Right lobe of liver (tissue), 6 donors: ENCODE measurements at places on chromosomes 16 and 17. TPM values are rescaled to one million over a fixed set of nuclear protein-coding genes. Genes with fewer than 3 reads are reported as not detected.

The KRT33A gene
- total RNA-seq: not detected

The TP53TG3B gene
- not detected for total RNA-seq

DNA sequence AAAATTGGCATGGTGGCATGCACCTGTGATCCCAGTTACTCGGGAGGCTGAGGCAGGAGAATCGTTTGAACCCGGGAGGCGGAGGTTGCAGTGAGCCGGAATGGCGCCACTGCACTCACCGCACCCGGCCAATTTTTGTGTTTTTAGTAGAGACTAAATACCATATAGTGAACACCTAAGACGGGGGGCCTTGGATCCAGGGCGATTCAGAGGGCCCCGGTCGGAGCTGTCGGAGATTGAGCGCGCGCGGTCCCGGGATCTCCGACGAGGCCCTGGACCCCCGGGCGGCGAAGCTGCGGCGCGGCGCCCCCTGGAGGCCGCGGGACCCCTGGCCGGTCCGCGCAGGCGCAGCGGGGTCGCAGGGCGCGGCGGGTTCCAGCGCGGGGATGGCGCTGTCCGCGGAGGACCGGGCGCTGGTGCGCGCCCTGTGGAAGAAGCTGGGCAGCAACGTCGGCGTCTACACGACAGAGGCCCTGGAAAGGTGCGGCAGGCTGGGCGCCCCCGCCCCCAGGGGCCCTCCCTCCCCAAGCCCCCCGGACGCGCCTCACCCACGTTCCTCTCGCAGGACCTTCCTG, at the start of gene HBQ1:
TSS of gene HBQ1 (plus strand) at position 359 of the 575 bp plus-strand sequence. CDS start at position 387, 28 bp downstream.
- no peak within 1 kb of the TSS for H3K4me3 ChIP-seq
- H3K4me1 ChIP-seq: no peaks in the 10 kb centered on the region

DNA sequence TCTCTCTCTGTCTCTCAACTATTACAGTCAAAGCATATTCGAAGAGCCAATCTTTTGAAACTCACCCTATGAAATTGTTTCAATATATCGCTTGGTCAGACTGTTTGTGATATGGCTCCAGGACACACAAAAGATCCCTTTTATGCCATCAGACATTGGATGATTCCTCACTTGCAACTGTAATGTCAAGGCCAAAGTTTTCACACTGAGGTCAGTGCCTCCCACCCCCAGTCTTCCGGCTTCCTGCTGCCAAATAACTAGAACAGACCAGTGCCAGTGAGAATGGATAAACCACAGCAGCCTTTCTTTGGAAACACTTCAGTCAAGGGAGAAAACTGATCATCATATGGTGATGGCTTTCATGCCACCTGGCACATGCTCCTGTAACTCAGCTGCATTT, 321.9 kb upstream of the ZFHX3 start:
- H3K27me3 ChIP-seq: no peaks in the 10 kb centered on the region
- no peaks in the 10 kb centered on the region for H3K4me1 ChIP-seq
- no peak overlapping the region for H3K27ac ChIP-seq
- no peak overlapping the region for H3K4me3 ChIP-seq
- H3K36me3 ChIP-seq: no peaks in the 10 kb centered on the region

The SPNS2 gene
- total RNA-seq: 12.4 TPM

The MT1F gene
- total RNA-seq: 934 TPM

DNA sequence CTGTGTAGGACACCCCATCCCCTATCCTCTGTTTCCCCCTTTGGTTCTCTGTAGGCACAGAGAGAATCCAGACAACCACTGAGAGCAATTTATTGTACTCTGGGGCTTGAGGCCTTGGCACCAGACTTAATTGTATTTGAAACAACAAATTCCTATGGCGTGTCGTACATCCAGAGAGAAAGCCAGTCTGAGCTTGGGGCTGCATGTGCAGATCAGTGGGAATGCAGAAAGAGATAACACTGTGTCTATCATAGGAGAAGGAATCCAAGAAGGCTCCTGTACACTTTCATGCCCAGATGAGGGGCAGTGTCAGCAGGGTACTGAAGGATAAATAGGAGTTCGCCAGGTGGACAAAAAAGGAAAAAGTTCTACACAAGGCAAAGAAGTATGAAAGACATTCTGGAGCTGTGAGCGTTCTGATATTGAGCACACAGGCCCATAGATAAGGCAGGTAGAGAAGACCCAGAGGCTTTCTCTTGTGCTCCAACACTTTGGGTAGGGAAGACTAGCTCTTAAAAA, 22.0 kb upstream of the IL4R start:
- no peaks in the 10 kb centered on the region for H3K27me3 ChIP-seq
- no peak overlapping the region for H3K27ac ChIP-seq
- no peaks in the 10 kb centered on the region for H3K4me1 ChIP-seq
- no peaks in the 10 kb centered on the region for H3K36me3 ChIP-seq
- no peak overlapping the region for H3K4me3 ChIP-seq
- peak; percentile 14 for DNase-seq

GRCh38 chr16:619476-620100, 11.2 kb upstream of the WFIKKN1 start:
- H3K27ac ChIP-seq: no peak overlapping the region
- H3K4me1 ChIP-seq: no peaks in the 10 kb centered on the region
- no peaks in the 10 kb centered on the region for H3K36me3 ChIP-seq
- H3K4me3 ChIP-seq: no peak overlapping the region
- H3K27me3 ChIP-seq: no peaks in the 10 kb centered on the region
- no peak for DNase-seq

DNA sequence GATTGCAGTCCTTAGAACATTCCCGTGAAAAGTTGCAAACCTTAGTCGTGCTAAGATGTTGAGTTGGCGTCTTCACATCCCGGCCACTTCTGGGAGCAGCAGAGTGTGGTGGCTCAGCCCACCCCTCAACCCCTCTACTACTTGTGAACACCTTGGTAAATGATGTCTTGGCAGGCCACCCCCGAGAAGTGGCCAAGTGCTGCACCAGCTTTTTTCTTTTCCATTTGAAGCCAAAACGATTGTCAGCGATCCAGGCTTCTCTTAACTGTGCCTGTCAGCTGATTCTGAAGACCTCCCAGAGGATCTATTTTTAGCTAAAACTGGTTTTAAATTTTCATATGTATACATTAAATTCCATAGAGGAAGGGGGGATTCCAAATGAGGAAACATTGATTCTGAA, 247.5 kb downstream of the CDH13 start:
- no peaks in the 10 kb centered on the region for H3K4me1 ChIP-seq
- H3K27ac ChIP-seq: no peak overlapping the region
- H3K4me3 ChIP-seq: no peak overlapping the region
- no peak for DNase-seq

The RARA gene
- total RNA-seq: 19.7 TPM

The HS3ST3A1 gene
- total RNA-seq: 4.2 TPM

- no peak for DNase-seq
- H3K27me3 ChIP-seq: no peaks in the 10 kb centered on the region
- H3K4me1 ChIP-seq: no peaks in the 10 kb centered on the region
- H3K36me3 ChIP-seq: no peaks in the 10 kb centered on the region
- peak overlapping the region; percentile 52 for H3K27ac ChIP-seq
These were observed 37.6 kb downstream of the RNF112 start for GRCh38 chr17:19448341-19449268.

- H3K4me1 ChIP-seq: peaks cover 20% of the 10 kb centered on the region
- H3K27ac ChIP-seq: peak overlapping the region; percentile 80
- peak overlapping the region; percentile 79 for H3K4me3 ChIP-seq
- DNase-seq: peak; percentile 90
- H3K27me3 ChIP-seq: no peaks in the 10 kb centered on the region
These were observed 581 bp downstream of the PRKCA start for GRCh38 chr17:66302761-66303626.

- peak overlapping the region; percentile 91 for H3K27ac ChIP-seq
- peak; percentile 87 for DNase-seq
- no peaks in the 10 kb centered on the region for H3K27me3 ChIP-seq
- H3K4me1 ChIP-seq: no peaks in the 10 kb centered on the region
These were observed 30.7 kb upstream of the MED9 start for GRCh38 chr17:17445925-17446665.

GRCh38 chr17:30449480-30449879, 27.7 kb upstream of the GOSR1 start:
- H3K36me3 ChIP-seq: peaks cover 10% of the 10 kb centered on the region
- no peak overlapping the region for H3K27ac ChIP-seq
- H3K4me3 ChIP-seq: no peak overlapping the region
- no peak for DNase-seq

The CA4 gene
- 0.37 TPM for total RNA-seq

The ABCA10 gene
- 1.7 TPM for total RNA-seq

The SEPTIN12 gene
- total RNA-seq: not detected
